ENCODE measurements at places on chromosomes 1 and 21.

DNA sequence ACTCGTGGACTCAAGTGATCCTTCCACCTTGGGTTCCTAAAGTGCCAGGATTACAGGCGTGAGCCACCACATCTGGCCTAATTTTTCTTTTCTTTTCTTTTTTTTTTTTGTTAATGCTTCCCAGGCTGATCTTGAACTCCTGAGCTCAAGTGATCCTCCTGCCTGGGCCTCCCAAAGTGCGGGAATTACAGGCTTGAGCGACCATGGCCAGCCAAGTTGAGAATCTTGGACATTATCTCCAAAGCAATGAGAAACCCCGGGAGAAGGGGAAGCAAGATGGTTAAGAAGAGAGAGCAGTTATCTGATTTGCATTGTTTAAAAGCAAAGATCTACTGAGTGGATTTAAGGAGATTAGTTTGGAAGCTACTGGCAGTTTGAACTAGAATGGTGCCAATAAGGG lies 9.1 kb downstream of the HIPK1 start:
- no peak for DNase-seq

DNA sequence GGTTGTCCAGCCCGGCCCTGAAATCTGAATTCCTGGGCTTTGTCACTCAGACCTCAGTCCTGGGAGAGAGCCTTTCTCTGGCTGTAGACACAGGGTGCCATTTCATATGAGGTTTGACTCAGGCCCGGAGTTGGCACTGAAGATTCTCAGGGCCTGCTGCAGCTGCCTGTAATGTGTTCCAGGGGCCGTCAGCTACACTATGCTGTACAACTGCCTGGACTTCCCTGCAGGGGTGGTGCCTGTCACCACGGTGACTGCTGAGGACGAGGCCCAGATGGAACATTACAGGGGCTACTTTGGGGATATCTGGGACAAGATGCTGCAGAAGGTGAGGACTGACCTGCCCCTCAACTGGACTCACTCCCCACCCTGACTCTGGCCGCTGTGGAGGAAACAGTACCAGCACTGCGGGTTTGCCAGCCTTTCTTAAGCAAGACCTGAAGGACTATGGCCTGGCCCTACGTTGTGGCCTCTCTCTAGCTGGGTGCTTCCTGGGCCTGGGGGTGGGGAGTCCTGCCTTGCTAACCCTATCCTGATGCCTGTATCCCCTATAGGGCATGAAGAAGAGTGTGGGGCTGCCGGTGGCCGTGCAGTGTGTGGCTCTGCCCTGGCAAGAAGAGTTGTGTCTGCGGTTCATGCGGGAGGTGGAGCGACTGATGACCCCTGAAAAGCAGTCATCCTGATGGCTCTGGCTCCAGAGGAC lies 18.9 kb downstream of the FAAH start:
- no peak for DNase-seq

- DNase-seq: no peak
These were observed 41.5 kb downstream of the UBE4B start for GRCh38 chr1:10074059-10074851.

- no peak for DNase-seq
These were observed 342.5 kb downstream of the ADGRL2 start for GRCh38 chr1:82143108-82143833.

DNA sequence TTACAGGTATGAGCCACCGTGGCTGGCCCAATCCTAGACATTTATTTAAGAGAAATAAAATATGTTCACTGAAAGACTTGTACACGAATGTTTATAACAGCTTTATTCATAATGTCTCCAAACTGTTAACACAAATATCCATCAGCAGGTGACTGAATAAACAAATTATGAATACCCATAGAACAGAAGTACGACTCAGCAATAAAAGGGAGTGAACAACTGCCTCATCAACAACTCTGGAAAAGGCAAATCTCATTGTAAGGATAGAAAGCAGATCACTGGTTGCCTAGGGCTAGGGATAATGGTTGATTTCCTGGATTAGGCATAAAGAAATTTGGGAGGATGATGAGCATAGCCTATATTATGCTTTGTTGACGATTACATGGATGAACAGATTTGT lies 41.7 kb downstream of the GABPA start:
- no peak for DNase-seq

GRCh38 chr1:205321959-205322283 lies 376 bp upstream of the NUAK2 start:
- no peak for DNase-seq

GRCh38 chr1:165114022-165114888 lies 242.3 kb downstream of the LMX1A start:
- DNase-seq: no peak

DNA sequence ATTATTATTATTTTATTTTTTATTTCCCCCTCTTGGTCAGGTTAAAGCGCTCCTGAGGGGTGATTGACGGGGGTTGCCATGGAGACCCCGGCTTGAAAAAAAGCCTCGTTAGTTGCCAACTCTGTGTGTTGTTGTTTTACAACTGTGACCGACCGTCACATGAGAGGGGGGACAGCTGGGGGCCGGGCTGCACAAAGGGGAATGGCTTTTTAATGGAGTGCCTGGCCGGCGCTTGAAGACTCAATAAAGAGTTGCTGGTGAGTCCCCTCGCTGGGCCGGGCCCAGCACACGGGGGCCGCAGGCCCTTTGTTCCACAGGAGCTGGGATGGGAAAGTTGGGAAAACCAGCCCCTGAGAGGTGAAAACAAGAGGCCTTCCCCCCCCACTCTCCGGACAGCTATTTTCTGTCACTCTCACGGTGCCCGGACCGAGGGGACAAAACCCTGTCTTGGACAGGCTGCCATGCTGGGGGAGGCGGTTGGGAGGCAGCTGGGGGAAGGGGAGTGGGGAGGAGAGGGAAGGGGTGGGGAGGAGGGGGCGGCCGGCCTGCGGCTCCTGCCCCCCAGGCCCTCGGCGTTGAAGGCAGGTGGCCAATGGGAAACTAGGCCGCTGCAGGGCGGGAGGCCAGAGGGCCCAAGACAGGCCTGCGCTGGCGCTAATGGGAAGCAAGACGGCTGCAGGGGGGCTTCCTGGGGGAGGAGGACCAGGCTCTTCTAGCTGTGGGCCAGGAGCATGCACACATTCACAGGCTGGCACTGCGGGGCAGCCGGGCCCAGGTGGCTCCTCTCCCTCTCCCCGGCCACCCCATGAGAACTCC lies 67.6 kb downstream of the CASZ1 start:
- DNase-seq: no peak

- no peak for DNase-seq
These were observed 131.1 kb downstream of the NEK7 start for GRCh38 chr1:198287916-198288315.

DNA sequence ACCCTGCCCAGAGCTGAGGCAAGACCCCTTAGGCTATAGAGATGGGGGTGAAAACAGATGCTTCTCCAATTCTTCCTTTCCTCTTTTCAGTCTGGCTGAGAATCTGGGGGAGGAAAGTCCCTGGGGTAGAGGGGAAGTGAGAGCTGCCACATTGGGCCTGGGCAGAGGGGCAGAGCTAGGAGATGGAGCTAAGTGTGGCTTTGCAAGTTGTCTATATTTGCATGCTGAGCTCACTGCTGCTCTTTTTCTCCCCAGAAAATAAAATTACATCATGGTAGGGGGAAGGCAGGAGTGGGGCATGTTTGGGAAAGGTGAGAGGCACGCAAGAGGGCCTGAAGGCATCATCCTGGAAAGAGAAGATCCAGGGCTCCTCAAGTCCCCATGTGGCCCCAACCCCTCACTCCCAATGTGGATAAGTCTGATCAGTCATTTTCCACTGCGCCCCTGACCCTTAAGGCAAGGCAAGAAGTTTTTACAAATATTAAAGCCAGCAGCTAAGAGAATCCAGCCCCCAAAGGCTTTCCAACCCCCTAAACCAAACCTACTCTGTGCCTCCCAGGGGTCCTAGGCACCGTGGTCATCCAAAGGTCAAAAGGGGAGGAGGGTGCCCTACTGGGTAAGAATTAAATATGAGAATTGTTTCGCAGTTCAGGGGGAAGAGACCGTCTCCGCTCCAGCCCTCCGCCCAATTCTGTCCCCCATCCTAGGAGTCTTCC lies 500 bp upstream of the PEA15 start:
- no peak for DNase-seq

DNA sequence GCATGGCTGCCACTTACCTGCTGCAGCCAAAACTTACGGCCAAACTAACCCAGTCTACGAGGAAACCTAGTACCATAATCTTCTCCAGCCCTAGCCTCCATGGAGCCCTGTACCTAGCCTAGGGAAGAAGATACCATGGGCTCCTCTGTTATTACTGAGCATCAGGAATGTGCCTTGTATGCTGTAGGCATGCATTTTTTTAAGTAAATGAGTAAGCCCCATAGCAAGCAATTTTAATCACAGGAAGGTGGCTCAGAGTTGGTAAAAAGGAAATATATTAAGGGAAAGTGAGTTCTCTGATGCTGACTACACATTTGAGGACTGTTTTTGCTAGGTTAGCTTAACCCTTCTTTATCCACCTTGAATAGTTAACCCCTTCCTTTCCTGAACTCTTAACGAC lies 21.2 kb downstream of the NFASC start:
- DNase-seq: no peak

DNA sequence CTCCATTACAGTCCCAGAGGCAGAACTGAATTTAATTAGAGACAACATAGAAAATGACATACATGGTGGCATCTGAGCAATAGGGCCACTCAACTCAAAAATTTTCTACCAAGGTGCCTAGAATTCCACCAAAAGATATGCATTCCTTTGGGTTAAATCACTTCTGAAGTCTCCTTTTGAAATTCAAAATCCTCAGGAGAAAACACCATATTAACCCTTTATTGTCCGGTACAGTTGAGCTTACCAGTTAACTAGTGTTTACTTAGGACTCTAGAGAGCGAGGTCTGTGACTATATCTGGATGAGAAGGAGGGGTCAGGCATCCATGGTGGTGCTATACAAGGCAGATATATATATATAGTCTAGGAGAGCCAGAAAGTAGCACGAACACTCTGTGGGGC lies 355.6 kb upstream of the CAMK1G start:
- no peak for DNase-seq

DNA sequence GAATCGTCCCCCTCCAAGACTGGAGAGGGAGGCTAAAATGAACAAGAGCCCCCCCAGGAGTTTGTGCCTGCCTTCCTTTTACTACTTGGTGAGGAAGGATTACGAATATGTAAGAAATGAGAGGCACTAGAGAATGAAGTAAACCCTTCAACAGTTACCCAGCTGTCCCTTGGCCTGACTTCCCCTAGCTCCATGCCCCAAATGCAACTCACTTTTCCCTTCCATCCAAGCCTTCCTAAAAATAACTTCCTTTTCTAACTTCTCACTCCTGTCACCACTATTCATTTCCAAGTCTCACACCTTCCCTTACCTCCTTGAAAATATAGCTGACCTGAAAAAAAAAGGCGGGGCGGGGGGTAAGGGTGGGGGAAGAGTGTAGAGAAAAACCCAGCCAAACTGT lies 96.6 kb upstream of the HNRNPU start:
- no peak for DNase-seq

DNA sequence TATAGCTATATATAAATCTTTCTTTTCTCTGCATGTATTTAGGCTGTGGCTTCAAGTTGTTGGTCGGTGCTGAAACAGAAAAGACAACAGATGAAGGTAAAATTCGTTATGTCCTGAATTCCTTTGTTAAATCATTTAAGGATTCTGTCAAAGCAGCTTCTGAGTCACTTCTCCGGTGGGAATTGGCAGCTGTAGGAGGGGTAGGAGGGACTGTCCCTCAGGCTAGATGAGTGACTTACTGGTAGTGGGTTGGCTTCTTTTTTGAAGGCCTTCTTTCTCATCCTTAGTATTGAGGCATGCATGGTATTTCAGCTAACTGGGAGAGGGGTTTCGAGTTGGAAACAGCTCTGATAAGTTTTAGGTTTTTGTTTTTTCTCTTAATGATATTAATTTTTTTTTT lies 22.1 kb upstream of the NEXN start:
- no peak for DNase-seq

DNA sequence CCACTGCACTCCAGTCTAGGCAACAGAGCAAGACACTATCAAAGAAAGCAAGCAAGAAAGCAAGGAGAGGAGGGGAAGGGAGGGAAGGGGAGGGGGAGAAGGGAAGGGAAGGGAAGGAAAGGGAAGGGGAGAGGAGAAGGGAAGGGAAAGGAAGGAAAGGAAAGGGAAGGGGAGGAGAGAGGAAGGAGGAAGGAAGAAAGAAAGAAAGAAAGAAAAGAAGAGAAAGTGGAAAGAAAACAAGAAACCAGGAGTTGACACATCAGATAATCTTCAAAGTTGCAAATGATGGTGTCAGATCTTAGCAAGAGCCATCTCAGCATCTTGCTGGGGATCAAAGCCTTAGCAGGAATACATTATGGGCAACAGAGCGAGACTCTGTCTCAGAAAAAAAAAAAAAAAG lies 14.9 kb upstream of the CDA start:
- no peak for DNase-seq

DNA sequence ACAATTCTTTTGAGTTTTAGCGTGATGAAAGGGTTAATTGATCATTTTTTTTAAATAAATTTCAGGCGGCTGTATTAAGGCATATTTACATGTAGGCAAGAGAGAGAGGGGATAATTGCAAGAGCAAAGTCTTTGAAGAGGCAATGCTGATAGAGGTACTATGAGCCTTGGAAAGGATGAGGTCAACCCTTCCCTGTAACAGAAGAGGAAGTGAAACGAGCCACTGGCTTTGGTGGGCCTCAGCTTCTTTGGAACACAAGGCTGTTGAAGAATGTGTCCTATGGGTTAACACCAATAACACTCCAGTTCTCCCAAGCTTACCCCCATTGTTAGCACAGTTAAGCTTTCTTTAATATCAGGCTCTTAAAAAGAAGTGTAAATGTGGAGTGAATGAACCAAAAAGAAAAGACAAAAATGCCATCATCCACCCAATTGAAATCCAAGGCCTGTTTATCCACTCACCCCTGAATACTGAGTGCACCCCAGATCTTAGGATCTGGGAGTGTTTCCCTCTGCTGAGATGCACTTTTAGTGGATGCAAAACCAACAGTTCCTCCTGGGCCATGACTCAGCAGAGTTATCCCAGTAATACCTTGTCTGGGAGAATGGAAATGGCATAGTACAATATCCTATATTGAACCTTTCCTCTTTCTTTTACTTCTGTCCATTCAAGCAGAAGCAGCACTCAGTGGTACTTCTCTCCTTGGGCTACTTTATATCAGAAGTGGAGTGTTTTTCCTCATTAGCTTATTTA lies 216.4 kb downstream of the SLC44A5 start:
- no peak for DNase-seq

All from naive thymus-derived CD8-positive, alpha-beta T cell (primary cell).